ENCODE measurements at places on chromosomes 11 and 22.

DNA sequence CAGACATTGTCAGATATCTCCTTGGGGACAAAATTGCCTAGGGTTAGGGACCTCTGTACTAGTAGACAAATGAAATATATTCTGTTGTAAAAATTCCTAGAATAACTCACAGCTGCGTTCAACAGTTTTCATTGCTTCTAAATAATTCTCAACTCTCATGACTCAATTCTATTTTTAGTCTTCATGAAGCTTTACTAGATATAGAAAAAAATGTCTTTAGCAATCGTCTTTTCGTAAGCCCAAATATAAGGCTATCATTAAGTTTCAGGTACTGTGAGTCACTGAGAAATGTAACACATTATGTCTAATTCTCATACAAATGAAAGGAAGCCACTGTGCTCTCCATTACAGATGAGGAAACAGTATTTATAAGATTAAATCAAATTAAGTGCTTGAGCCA is 6.4 kb downstream of the MMP12 start:
- no peak for DNase-seq

DNA sequence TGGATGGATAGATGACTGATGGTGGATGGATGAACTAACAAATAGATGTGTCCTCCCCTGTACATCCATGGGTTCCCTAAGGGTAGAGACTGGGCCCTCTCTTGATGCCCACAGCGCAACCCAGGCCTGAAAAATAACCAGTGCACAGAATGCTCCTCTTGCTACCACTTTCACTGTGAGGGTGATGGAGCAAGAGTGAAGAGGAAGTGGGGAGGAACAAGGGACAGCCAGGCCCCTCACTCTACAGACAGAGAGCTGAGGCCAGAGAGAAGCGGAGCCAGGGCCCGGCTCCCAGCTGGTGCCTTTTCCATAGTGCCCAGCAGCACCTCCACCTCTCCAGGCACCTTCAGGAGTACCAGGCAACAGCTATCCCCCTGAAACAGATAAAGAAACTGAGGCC is 67.7 kb downstream of the THAP12 start:
- no peak for DNase-seq

DNA sequence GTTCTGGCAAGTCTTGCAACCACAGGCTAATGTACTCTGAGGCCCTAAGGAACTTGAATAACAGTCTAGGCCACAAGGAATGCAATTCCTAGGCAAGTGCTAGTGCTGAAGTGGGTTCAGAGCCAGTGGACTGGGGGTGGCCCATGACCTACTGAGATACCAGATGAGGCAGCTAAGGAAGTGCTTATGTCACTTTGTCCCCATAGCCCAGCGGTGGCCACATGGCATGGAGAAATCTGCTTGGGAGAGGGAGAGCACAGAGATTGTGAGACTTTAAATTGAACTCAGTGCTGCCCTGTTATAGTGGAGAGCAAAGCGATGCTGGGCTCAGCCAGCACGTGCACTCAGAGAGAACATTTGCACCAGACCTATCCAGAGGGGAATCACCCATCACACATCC is 629.5 kb downstream of the JRKL start:
- no peak for DNase-seq

DNA sequence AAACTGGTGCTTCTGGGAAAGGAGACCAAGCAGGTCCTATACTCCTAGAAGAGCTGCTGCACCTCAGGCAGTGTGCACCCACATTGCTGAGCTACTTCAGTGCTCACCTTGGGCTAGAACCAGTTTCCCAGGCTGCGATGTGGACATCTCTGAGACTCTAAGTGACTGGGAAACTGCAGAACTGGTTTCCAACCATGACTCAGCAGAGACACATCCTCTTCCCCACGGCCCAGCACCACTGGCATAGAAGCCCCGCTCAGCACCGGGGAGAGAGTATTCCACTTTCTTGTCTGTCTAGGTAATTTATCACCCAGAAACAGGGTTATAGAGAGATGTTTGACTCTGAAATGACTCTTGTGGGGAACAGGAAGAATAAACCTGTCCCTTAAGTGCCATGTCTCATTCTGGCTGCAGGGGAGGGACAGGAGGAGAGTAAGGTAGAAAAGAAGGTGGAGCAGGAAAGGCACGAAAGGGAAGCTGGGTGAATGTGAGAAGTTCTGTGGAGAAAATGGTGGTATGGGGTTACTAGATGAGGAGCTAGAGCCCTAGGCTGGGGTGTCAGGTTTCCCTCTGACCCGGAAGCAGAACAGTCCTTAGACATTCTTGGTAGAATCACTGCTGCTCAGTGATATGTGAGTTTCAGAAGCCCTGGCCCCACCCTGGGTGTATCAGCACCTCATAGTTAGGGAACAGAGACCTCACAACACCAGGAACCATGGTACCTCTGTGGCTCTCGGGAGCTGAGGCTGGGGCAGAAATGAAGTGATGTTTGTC is 340.4 kb upstream of the NCAM1 start:
- DNase-seq, result no peak

DNA sequence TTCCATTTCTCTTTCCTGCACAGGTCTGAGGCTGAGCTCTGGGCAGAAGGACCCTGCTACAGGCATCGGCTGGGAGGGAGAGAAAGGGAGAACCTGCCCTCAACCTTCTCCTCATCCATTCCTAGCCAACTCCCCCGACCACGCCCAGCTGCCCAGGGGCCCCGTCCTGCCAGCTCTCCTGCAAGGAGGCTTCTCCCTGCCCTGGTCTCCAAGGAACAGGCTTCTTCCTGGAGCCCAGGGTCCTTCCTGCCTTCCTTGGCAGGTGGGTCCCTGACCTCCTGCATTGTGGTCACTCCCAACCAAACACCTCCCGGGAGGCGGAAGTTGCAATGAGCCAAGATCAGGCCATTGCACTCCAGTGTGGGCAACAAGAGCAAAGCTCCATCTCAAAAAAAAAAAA is 12.5 kb upstream of the HMOX1 start:
- no peak for DNase-seq

DNA sequence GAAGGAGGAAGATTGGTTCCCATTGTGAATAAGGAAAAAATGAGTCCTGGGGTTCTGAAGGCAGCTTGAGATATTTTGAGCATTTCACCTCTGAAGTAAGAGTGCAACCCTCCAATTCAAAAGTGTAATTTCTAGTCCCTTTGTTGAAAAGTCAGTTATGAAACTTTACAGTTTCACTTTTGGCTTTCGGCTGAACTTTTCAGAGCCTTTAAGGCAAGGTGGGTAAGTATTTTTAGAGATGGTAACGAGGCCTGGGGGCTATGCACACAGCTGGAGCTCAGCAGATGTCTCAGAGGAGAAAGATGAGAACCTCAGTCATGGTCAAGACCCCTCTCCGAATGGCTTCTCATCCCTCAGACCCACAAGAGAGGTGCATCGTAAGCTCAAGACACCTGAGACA is 267.6 kb downstream of the KIRREL3 start:
- DNase-seq, result no peak

GRCh38 chr11:126282361-126282735 is 545 bp upstream of the TIRAP start:
- DNase-seq, result peak; percentile 74

DNA sequence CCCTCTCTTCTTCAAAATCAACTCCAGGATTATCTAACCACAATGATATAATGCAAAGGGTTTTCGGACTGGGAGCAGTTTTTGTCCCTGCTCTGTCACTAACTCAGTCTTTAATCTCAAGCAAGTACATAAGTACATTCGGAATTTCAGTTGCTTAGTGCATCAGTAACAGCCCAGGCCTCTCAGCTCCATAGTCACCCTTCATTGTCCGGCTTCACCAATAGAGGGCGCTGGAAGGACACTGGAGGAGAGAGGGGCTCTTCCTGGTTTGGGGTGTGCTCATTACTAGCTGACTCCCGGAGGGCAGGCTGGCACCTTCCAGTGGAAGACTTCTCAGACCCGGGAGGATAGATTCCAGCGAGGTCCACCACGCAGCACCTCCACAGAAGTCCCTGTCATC is 90.4 kb upstream of the PDGFD start:
- DNase-seq, result peak; percentile 92

DNA sequence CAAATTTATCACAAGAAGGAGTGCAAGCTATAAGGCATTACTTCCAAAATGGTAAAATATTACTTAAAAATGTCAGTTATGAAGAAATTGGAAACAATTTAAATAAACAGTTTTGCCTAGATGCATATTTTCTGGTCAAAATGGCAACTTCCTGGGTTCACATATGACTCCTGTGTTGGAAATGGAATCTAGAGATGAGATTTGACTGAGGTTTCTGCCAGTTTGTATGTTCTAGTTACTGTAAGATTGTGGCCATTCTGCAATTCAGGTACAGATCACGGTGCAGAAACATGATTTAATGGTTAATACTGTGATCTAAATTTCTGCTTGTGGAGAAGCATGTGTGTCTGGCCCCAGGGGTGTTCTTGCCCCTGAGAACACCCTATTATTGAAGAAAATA is 3.4 kb upstream of the OR4C6 start:
- DNase-seq, result no peak

- no peak for DNase-seq
Observed at GRCh38 chr11:14894657-14895598, 2.9 kb upstream of the CYP2R1 start.

- peak; percentile 87 for DNase-seq
Observed at GRCh38 chr11:64643256-64643881, 52.3 kb downstream of the SLC22A12 start.

- DNase-seq, result no peak
Observed at GRCh38 chr11:69171476-69172240, 15.9 kb downstream of the SMIM38 start.

- DNase-seq, result no peak
Observed at GRCh38 chr11:113615773-113616172, 90.3 kb downstream of the TMPRSS5 start.

DNA sequence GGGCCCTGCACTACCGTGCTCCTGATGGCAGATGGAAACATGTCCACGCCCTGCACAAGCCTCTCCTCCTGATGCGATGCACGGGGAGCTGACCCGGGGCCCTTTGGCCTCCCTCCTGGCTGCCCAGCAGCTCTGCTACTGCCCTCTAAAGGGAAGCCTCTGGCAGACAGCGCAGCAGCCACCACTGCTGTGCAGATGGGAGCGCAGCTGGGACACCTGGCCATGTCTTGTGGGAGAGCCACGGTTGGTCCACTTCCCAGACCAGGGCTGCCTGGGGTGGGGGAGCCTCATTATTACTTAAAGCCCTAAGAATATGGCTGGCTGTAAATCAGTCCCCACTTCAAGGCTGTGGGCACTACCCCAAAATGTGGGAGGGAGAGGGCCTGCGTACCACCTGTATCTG is 38.3 kb downstream of the TBX1 start:
- DNase-seq, result no peak

- DNase-seq, result no peak
Observed at GRCh38 chr22:20573833-20574615, 66.6 kb downstream of the MED15 start.

- no peak for DNase-seq
Observed at GRCh38 chr11:47784785-47785381, 17.7 kb upstream of the FNBP4 start.

GRCh38 chr22:49565516-49565855 is 262.2 kb downstream of the BRD1 start:
- DNase-seq, result no peak

DNA sequence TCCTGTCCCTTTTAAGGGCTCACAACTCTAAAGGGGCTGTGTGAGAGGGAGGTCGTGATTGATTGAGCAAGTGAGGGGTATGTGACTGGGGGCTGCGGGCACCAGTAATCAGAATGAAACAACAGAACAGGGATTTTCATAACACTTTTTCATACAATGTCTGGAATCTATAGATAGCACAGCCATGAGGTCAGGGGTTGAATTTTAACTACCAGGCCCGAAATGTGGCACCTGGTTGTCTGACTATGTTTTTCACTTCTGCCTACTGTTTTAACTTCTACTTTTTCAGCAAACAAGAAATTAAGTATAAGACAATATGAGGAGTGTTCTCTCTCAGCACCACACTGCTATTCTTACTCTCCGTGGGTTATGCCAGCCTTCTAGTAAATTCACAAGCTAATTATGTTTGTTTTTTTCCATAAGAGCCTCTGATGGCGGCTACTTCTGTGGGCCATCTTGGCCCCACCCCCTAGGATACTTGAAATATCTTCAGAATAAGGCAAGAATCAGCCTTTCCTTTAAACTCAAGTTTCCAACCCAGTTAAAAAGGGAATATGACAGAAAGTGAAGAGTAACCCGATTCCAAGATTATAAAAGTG is 552.8 kb upstream of the CHORDC1 start:
- no peak for DNase-seq

DNA sequence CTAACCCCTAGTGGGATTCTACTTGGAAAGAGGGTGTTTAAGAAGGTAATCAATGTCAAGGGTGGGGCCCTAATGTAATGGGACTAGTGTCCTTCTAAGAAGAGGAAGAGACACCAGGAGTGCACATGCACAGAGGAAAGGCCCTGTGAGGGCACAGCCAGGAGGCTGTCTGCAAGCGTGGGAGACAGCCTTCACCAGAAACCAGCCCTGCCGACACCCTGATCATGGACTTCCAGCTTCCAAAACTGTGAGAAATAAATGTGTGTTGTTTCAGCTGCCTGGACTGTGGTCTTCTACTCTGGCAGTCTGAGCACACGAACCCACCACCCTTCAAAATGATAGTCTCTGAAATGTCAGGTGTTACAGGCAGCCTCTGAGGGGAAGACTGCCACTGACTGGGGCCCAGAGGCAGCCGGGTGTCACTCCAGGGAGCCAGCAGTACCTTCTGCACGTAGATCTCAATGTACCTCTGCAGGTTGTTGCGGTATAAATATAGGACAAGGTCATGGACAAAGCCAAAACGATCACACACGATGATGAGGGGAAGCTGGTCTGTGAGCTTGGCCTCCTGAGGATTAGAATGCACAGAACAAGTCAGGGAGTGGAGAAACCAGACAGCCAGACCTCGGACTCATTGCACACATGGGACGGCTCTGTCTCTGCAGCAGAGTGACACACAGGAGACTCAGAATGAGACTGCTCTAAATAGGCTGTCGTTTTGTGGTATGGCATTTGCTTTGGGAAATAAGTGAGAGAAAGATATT is 43.9 kb upstream of the SLC25A1 start:
- DNase-seq, result no peak

- no peak for DNase-seq
Observed at GRCh38 chr11:64880240-64881001, 2.0 kb upstream of the EHD1 start.

GRCh38 chr11:70462818-70463477 is 64.6 kb downstream of the CTTN start:
- DNase-seq, result no peak

DNA sequence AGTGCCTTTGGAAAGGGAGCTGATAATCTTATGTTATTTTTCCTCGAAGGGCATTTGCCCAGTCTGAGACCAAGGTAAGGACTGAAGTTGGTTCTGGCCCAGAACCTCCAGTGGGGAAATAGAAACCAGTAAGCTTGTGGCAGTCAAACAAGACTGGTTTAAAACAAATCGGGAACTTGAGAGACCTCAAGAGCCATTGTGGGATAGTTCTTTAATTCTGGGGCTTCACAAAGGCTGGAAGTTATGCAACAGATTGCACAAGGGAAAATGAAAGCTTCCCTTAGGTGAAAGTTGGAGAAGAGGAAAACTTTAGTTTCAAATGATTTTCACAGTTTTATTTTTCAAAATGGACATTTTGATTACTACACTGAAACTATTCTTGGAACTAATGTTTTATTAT is 33.5 kb upstream of the RAB38 start:
- DNase-seq, result no peak

- no peak for DNase-seq
Observed at GRCh38 chr11:64926689-64927088, 2.2 kb downstream of the PPP2R5B start.

- DNase-seq, result no peak
Observed at GRCh38 chr22:48474881-48475280, 1352.8 kb downstream of the BRD1 start.

- no peak for DNase-seq
Observed at GRCh38 chr11:46671958-46672315, 28.5 kb downstream of the ARHGAP1 start.

Data from GM23338 (cell line).